ENCODE measurements at places on chromosomes 16 and 17.

DNA sequence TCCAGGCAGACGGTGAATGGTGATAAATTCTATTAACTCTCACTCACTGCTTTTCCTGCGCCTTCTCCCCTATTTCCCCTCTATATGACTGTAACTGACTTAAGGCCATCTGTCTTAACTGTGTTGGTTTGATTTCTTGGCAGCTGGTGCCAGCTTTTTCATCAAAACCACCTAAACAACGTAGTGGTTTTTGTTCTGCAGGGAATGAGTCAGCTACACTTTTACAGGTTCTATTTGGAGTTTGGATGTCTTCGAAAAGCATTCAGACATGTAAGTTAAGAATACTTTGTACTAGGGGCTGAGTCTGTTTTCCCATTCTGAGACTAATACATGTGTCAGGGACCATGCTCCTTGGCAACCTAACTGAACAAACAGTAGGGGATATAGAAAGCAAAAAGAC, 8.5 kb downstream of the REXO5 start:
- no peak for DNase-seq

GRCh38 chr17:2695961-2696760, 15.4 kb downstream of the CLUH start:
- DNase-seq, result no peak

- DNase-seq, result no peak
Observed at GRCh38 chr17:21508211-21508610, 132.1 kb downstream of the KCNJ12 start.

GRCh38 chr17:74217037-74217730, 3.8 kb downstream of the TTYH2 start:
- no peak for DNase-seq

- no peak for DNase-seq
Observed at GRCh38 chr16:11101695-11102522, 154.1 kb downstream of the SOCS1 start.

DNA sequence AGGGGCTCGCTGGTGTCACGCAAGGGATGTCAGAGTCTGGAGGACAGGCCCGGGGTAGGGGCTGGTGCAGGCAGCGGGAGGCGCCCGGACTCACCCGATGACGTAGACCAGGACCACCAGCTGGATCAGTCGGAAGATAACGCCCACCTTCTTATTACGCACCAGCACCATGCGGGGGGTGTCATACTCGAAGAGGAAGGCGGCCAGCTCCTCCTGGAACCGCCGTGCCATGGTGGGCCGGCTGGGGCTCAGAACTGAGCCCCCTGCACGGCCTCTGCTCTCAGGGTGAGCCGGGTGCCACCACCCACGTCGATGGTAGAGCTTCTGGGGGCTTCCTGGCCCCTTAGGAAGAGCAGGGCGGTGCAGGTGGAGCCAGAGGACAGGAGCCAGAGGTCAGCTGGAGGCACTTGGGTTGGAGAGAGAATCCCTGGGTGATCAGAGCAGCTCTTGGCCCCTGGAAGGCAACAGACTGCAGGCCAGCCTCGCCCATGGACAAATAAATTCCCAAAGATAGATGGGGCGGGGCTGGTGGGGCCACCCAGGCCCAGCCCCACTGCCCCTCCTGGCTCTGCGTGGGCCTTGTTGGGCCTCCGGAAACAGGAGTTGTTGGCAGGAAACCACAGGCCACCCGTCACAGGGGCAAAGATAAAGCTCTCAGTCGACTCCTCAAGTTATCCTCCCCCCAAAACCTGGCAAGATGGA, at the start of gene P2RX1:
Gene P2RX1 (minus strand): TSS at position 471 of the 702 bp plus-strand sequence. CDS start 240 bp downstream, at position 231.
- DNase-seq, result peak; percentile 22

DNA sequence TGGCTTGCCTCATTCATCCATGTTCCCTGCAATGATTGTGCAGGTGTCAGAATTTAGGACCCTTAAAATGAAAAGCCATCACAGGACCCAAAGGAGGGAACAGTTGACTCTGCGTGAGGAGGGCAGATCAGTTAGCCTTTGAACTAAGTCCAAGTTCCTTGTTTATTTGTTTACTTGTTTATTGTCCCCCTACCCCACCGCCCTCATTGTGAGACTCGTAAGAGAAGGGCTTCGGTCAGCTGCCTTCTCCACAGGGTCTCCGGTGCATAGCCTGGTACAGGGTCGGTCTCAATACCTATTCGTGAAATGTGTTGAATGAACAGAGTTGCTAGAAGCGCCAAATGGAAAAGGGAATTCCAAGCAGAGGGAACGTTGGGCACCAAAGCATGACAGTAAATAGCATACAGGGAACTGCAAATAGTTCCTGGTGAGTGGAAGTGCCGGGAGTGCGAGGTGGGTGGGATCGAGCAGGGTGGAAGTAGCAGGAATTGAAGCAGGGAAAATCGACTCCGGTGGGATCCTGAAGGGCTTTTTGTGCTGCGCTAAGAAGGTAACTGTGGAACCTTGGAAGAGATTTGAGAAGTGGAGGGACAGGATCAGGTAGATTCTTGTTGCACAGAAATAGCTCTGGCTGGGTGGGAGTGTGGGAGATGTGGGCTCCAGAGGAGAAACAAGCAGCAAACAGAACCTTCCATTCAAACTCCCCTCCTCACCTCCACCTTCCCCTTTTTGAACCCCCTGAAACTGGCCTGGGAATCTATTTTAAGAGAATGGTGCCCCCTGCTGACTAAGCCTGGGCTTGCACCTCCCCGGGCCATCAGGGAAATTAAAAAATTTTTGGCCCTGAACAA, 12.7 kb downstream of the SLC35B1 start:
- peak; percentile 58 for DNase-seq
